Smooth muscle cell of the brain vasculature (primary cell): ENCODE measurements at places on chromosomes 5 and 9.

DNA sequence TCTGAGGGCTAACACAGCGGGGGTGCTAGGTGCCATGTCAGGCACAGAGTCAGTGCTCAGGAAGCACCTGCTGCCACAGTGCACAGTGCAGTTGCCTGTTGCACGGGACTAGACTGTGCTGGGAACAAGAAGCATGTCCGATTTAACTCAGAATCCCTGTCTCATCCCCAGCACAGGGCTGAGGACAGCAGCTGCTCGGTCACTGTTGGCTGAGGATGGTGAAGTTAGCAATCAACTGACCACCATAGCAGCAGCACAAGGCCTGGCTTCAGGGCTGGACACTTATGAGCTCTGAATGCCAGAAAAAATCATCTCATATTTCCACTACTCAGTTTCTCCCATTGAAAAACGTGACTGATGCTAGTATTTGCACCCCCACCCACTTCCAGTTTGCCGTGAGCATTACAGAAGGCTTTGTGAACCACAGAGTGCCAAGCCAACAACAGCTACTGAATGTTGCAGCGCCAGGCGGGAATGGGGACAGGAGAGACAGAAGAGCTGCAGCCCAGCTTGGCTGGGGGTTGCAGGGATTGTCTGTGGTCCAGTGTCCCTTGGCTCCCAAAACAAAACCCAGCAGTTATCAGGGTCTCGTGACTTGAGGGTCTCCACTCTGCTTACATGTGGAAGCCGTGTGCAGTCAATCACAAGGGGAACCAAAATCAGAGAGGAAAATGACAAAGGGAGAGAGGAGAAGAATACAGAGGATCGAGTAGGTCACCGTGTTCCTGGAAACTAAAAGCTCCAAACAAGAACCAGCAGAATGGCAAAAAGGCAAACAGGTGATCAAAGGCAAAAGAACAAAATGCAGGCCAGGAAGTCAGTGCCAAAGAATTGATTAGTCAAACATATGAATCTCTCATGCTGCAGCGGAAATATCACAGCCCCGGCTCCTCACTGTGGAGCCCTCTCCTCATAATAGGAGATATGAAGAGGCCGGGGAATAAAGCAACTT is 155.6 kb downstream of the CRB2 start:
- DNase-seq, result no peak

GRCh38 chr9:20436476-20437195 is 185.7 kb downstream of the MLLT3 start:
- DNase-seq, result no peak

- DNase-seq, result no peak
Observed at GRCh38 chr5:868428-869135, 17.8 kb upstream of the ZDHHC11 start.

DNA sequence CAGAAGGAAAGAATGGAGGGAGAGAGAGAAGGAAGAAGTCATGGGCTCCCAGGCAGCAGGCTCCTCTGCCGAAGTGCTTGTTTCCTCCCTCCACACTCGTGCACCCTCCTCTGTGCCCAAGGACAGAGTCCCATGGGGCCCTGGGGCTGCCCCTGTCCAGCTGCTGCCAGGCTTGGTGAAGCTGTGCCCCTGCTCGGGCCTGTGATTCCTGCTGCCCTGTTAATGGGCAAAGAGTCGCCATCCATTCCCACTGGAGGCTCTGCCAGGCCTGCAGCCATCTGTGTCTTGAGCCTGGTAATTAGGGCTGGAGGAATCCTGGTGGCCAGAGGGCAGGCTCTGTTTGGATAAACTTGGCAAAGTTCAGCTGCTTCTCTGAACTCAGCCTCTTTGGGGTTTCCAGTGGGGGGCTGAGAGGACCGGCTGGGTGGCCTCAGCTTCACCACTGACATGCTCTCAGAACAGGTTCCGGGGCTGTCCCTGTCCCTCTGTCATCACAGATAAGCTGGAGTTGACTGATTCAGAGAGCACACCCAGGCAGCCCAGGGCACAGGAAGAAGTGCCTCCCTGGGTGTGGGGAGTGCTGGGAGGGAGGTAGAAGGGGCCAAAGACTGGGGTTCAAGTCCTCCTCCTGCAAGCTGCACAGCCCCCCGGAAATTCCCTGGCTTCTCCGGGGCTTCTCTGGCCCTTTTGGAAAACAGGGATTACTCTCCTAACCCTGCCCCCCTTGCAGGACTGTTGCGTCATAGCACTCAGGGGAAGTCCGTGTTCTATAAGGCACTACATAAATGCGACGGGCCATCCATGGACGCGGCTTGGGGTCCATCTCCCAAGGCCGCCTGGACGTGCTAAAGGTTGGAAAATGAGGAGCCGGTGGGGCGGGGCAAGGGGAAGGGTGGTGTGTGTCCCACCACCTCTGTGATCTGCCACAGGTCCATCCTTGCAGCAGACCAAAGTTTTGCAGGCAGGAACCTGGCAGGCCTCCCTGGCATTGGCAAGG is 154.8 kb downstream of the PAX5 start:
- DNase-seq, result no peak

DNA sequence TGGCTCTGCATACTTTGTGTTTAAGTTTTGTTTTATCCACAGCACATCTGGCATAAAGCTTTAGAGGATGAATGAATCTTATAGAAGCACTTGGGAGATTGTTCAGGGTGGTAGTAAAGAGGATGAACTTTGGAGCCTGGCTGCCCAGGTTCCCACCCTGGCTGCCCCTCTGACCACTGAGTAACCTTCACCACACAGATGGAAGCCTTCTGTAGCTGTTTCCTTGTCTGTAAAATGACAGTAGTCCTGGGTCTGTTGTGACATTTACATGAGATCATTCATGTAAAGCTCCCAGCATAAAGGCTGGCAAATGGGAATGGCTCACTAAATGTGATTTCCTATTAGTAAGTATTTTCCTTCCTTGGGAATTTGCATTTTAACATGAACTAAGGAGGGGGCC is 85.7 kb upstream of the FAM169A start:
- no peak for DNase-seq
